Bladder microvascular endothelial cell (primary cell): ENCODE measurements at places on chromosomes 13 and 19. TPM values are rescaled to one million over a fixed set of nuclear protein-coding genes. Genes with fewer than 3 reads are reported as not detected.

The SF3A2 gene
- 37.7 and 92.1 TPM in 2 replicates for total RNA-seq

The HSD17B14 gene
- 5.7 and 9.9 TPM in 2 replicates for total RNA-seq

The IGLON5 gene
- total RNA-seq, result not detected in 2 replicates

The GADD45B gene
- total RNA-seq, result 32.2 and 192 TPM in 2 replicates

The ZNF491 gene
- 1.1 and 1.8 TPM in 2 replicates for total RNA-seq

The ARHGAP35 gene
- total RNA-seq, result 18.5 and 33.6 TPM in 2 replicates

The NBEA gene
- total RNA-seq, result 1.5 and 4.0 TPM in 2 replicates

The LYPD5 gene
- 0.19 and 0.32 TPM in 2 replicates for total RNA-seq

The SELENOV gene
- not detected in 2 replicates for total RNA-seq

The HS6ST3 gene
- total RNA-seq, result 0.06 TPM in 1 of 2 replicates, not detected in the other

The CYP2A6 gene
- total RNA-seq, result not detected in 2 replicates

The SOX1 gene
- not detected in 2 replicates for total RNA-seq
